ENCODE measurements at places on chromosomes 11 and 22.
A peak's percentile ranks its signal among the peaks of the same experiment; 100 is the strongest.

DNA sequence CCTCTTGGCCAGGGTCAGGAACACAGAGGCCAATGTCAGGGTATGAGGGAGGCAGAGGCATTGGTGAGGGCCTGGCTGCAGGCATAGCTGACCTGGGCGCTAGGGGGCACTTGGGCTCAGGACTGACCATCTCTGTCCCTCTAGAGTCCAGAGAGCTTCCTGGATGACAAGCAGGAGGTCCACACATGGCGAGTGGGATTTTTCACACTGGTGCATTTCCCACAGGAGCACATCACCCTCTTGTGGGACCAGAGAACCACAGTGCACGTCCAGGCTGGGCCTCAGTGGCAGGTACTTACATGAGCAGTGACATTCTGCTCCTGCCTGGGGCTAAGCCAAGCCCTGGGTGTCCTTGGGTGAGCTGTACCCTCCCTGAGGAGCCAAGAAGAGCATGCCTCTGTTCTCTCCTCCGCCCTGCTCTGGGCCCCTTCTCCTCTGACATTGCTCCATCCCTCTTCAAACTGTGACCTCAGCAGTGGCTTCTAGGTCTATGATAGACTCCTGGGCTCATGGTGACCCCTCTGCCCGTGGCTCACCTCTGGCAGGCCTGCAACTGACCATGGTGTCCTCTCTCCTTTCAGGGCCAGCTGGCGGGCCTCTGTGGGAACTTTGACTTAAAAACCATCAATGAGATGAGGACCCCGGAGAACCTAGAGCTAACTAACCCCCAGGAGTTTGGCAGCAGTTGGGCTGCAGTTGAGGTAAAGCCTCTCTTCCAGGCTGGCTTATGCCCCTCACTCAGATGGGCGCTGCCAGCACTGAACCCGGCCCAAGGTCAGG is 46.6 kb downstream of the OTOG start:
- DNase-seq, result no peak

- DNase-seq, result no peak
These were observed 46.4 kb downstream of the IGLL5 start for GRCh38 chr22:22933807-22934542.

DNA sequence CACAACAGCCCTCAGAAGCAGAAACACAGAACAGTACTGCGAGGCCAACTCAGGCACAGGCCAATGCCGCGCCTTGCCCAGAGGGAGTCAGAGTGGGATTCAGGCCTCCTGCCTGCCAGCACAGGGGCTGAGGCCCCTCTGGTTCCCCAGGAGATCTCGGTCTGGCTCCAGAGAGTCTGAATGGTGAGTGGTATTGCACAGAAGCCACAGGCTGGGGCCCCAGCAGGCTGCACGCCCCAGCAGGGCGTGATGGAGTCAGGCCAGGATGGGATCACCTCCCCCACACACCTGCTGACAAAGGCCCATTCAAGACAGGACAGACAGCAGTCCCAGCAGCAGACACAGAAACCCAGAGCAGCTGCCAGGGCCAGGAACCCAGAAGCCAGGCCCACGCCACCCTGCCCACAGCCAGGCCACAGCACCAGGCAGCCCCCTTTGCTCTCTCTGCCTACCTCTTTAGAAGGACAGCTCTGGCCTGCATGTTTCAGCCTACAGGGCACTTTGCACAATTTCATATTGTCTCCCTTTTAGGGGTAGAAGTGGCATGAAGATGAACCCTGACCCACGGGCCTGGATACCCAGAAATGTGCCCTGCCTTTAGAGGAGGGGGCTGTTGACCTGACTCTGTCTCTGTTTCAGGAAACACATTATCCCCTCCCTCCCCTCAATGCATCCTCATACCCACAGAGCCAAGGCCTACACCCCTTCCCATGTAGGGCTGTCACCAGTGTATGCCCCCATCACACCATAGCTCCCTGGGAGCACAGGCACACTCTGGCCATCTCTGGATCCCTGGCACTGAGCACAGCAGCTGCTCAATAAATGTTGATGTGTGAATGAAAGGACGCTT is 6.1 kb downstream of the FXYD6 start:
- DNase-seq, result no peak

DNA sequence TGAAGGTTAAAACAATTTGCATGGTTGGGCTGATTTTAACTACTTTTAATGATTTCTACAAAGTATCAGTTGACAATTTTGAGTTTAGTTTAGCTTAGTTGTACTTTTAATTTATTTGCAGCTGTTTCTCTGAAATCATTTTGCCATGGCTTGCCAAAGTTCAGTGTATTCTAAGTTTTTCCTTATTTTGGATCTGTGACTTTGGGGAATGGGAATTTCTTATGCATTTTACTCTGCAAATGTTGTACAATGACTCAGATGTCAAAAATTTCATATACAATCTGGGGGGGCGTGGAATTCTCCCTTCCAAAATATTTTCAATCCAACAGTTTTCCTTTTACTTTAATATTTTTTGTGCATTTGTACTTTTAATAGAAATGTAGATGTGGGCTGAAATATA is 8.9 kb upstream of the DCHS1 start:
- DNase-seq, result no peak

DNA sequence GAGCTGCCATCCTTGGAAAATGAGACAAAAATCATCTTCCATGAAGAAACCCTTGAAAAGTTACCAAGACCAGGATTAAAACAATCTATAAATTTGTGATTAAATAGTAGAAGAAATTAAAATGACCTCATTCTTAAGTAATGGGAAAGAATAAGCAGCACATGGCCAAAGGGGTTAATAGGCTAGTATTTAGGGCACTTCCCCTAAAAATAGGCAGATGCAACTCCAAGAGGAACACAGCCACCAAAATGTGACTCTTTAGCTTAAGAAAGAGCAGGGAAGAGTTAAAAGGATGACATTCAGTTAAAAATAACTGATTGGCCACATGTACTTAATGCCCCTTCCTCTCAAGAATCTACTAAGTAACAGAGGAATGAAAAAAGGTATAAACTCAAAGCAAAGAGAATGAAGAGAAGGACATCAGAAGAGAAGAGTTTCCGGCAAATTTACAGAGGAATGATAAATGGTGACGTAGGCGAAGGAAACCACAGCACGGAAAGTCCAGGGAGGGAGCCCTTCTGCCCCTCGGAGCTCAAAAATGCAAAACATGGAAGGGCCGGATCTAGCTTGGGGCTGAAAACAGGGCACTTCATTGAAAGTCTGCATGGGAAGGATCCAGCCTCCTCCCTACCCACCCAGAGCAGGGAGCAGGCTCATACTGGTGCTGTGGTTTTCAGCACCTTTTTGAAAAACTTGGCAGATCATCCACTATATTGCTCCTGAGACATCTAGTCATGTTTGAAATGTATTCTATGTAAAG is 17.8 kb downstream of the SCUBE2 start:
- no peak for DNase-seq

GRCh38 chr11:30260813-30261212 is 30.0 kb downstream of the FSHB start:
- no peak for DNase-seq

- no peak for DNase-seq
These were observed 42.0 kb upstream of the HORMAD2 start for GRCh38 chr22:30038219-30038618.

DNA sequence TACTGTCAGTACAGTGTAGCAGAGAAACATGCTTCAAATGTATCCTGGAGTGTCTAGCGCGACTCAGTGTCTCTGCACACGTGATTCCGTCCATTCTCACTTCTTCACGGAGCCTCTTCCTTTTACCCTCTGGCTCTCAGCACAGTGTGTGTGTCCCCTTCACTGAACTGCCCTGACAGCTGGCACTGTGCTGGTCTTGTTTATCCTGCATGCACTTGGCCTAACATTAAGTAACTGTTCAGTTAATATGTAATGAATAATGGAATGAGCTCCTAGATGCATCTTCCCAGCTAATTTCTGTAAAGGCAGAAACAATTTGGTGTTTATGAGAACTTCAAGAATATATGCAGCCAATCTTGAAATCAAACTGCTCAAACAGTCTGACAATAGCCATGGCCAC is 44.4 kb downstream of the KMT5B start:
- no peak for DNase-seq

DNA sequence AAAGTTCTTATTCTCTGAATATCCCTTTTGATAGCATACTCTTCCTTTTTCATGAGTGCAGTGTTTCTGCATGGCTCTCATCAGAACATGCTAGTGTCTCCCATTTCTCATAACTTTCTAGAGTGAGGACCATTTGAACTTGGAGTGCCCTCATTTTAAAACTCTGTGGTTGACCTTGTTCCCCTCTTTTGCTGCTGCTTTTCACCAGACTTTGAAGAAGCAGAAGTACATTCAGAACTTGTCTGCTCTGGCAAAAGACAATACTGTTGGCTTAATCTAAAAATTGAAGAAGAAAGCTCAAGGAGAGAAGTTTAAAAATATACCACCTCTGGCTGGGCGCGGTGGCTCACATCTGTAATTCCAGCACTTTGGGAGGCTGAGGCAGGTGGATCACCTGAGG is 35.0 kb downstream of the PPARA start:
- no peak for DNase-seq

DNA sequence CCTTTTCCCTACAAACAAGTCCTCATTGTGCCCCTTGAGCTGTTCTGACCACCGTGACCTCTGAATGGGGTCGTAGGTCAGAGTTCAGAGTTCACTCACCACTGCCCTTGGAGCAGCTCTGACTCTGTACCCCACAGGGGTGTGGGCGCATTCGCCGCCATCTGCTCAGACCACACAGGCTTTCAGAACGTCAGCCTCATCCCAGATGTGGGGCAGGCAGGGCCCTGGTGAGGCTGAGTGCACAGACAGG is 14.8 kb upstream of the MUC5B start:
- no peak for DNase-seq

- DNase-seq, result no peak
These were observed 285.0 kb downstream of the TTC28 start for GRCh38 chr22:28394513-28395110.

GRCh38 chr11:63769042-63769713 is 603 bp upstream of the ZFTA start:
- peak; percentile 45 for DNase-seq

DNA sequence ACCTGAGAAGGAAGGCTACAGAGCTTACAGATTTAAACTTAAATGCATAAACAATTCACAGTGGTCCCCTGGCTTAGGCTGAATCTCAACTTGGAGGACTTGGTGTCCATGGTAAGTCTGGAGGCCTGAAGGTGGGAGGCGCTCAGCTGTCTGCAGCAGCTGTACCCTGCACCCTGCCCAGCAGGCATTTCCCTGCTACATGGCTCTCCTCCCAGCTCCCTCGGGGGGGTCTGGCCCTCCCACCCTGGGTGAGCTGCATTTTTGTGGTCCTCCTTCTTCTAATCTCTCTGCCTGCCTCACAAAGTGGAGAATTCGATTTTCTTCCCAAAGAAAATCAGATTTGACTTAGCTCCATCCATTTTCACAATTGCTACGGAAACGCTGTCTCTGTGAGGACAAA is 273.2 kb downstream of the KIRREL3 start:
- no peak for DNase-seq

- DNase-seq, result no peak
These were observed 106.0 kb upstream of the TIMP3 start for GRCh38 chr22:32695451-32695891.

- DNase-seq, result no peak
These were observed 42.5 kb downstream of the INSC start for GRCh38 chr11:15157181-15157580.

GRCh38 chr11:63874511-63874910 is 35.6 kb downstream of the MARK2 start:
- DNase-seq, result no peak

GRCh38 chr11:103147627-103148026 is 38.4 kb downstream of the DYNC2H1 start:
- DNase-seq, result no peak

- DNase-seq, result no peak
These were observed 271.3 kb downstream of the SBF2 start for GRCh38 chr11:10022764-10023163.

DNA sequence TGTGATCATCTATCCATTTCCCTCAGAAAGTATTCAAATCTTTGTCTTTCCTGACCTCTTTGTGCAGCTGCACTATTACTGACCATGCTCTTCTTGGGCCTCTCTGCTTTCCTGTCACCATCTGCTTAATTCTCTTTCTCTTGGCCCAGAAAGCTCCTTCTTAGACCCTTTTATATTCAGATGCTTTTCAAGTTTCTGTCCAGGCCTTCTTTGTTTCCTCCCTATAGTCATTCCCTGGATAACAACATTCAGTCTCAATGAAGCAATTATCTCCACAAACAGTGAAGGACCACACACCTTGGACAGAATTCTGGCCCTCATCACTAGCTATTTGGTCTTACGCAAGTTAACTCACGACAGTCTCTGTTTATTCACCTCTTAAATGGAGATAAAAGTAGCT is 89.7 kb downstream of the LARGE2 start:
- no peak for DNase-seq
